ENCODE measurements at places on chromosomes 11 and 22.
A peak's percentile ranks its signal among the peaks of the same experiment; 100 is the strongest.

- no peak for DNase-seq
These were observed 86.1 kb downstream of the YAP1 start for GRCh38 chr11:102196351-102196750.

- no peak for DNase-seq
These were observed 11.6 kb upstream of the GNAZ start for GRCh38 chr22:23058481-23059283.

DNA sequence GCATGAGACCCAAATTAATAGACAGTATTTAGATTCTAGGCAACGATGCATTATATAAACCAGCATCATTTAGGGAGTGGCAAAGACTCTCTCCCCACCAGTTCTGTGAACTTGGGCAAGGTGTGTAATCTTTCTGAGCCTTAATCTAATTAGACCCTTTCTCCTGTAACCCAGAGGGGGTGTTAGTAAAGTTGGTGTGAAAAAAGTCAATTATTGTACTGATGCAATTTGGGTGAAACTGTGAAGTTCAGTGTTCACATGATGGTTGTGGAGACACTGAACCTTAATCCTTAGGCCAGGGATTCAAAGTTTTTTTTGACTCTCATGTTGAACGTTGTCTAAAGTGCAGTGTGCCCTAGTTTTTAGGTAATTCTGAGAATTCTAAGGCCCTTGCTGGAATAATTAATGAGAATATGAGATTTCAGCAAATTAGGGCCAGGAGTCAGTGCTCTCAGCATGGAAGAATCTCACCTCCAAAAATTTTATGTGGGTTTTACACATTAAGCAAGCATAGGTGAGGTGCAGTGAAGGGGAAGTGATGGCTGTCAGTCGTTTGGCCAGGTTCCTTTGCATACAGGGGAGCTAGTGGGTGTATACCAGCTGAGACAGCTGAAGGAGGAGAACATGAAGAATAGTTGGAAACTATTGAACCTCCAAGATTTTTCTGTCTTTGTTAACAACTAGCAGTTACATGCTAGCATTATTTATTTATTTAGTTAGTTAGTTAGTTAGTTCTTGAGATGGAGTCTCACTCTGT is 94.2 kb downstream of the PTPRJ start:
- DNase-seq: no peak

- no peak for DNase-seq
These were observed 10.8 kb upstream of the WEE1 start for GRCh38 chr11:9562716-9563115.

DNA sequence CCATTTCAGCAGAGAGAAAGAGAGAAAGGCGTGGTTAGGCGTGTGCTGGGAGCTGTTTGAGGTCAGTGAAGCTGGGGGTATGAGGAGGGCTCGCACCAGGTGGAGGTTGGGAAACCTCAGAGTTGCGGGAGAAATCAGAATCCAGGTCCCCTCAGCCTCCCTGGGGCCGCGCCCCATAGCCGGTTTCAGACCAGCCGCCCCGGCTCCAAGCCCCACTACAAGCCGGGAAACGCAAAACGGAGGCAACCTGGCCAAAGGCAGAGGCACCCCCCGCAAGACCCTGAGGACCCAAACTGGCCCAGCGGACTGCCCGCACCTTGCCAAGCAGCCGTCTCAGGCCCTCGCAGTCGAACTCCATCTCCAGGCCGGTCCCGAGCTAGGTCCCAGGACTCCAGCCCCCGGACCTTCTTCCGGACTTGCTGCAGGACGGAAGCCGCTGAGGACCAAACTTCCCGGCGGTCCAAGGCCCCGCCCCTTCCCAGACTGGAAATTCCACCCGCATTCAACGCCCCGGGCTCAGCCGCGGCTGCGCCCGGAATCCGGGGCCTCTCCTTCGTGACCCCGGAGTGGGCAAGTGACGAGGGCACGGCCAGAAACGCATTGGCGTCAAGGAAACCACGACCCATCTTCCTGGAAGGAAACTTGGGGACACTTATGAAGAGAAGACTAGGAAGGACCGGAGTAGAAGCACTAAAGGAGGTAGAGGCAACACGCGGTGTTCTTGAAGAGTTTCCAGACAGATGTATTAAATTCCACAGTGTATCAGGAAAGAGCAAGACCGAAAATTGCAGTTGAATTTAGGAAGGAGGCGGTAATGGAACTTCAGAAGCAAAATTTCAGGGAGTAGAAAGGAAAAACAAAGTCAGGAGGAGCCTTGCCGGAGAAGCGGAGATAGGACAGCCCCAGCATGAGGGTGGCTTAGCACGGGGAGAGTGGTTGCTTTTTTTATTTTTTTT is at the start of gene UEVLD:
Gene UEVLD, minus strand, starts transcription at position 438 of the 956 bp plus-strand sequence. Its CDS starts 80 bp downstream, at position 358.
- DNase-seq: peak; percentile 60

DNA sequence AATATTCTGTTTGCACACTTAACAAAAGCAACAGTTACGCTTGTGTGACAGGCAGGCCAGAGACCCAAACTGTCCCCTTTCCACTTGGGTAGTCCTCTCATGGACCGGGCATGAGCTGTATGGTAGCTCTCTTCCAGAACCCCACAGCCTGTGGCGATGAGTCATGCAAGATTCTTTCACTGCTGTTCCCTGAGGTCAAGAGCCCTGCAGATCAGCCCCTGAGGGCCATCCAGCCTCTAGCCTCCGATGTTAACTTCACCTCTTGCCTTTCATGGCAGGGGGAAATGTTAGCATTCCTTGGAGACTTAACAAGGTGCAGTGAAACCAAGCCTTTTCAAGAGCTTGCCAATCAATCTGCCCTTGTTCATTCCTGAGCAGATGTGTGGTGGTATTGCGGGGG is 63.2 kb upstream of the DEUP1 start:
- DNase-seq: no peak

GRCh38 chr11:99432677-99433076 is 411.9 kb downstream of the CNTN5 start:
- no peak for DNase-seq

GRCh38 chr11:62958547-62959421 is 26.0 kb downstream of the SLC22A6 start:
- DNase-seq: no peak

All from CD4-positive, alpha-beta T cell treated with Interleukin-4 for 4 hours (primary cell).